ENCODE measurements at places on chromosomes 1 and 21. TPM values are rescaled to one million over a fixed set of nuclear protein-coding genes. Genes with fewer than 3 reads are reported as not detected.

PIGR gene
- polyA plus RNA-seq = not detected

KLF17 gene
- 0.08 TPM for polyA plus RNA-seq

NR0B2 gene
- not detected for polyA plus RNA-seq

PTPRC gene
- polyA plus RNA-seq = 0.66 TPM

TARDBP gene
- polyA plus RNA-seq = 128 TPM

MTMR11 gene
- polyA plus RNA-seq = 12.4 TPM
